Muscle of back (tissue), 13 donors: ENCODE measurements at places on chromosomes 1 and 21. TPM values are rescaled to one million over a fixed set of nuclear protein-coding genes. Genes with fewer than 3 reads are reported as not detected.

Gene HCRTR1
- 0.11 TPM for polyA plus RNA-seq

Gene FMO2
- 1.1 TPM for polyA plus RNA-seq

Gene TMEM269
- polyA plus RNA-seq, result 0.87 TPM

Gene PLXNA2
- polyA plus RNA-seq, result 34.0 TPM

Gene TNFRSF1B
- polyA plus RNA-seq, result 12.7 TPM

Gene DYRK3
- 4.8 TPM for polyA plus RNA-seq

Gene LCE3D
- polyA plus RNA-seq, result not detected

Gene BOLA1
- 15.0 TPM for polyA plus RNA-seq

Gene ELF3
- polyA plus RNA-seq, result 0.27 TPM

Gene FNDC5
- 181 TPM for polyA plus RNA-seq

Gene FAM110D
- polyA plus RNA-seq, result 0.83 TPM

Gene AUNIP
- 1.5 TPM for polyA plus RNA-seq

Gene KLHDC9
- polyA plus RNA-seq, result 1.0 TPM

Gene GRIK3
- 0.77 TPM for polyA plus RNA-seq

Gene MAB21L3
- polyA plus RNA-seq, result not detected
